SIG-M5 (cell line): ENCODE measurements at places on chromosomes 3 and 15.

DNA sequence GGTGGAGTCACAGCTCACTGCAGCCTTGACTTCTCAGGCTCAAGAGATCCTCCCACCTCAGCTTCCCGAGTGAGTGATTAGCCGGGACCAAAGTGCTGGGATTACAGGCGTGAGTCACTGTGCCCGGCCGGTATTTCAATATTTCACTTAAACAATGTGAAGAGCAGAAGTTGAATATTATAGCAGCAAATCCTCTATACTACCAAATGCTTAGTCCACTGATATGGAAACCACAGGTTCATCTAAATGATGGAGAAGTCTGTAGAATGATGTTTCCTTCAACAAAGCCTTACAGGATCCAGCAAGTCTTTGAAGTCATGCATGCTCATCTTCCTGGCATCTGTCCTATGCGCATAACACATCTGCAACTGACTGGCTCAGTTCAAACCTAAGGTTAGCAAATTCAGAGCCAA lies 20.3 kb upstream of the UACA start:
- DNase-seq, result no peak

GRCh38 chr3:46714728-46715506 lies 2.8 kb downstream of the PRSS50 start:
- no peak for DNase-seq

GRCh38 chr3:195249057-195249770 lies 21.7 kb downstream of the XXYLT1 start:
- DNase-seq, result no peak

GRCh38 chr15:43912208-43912607 lies 85.4 kb downstream of the WDR76 start:
- no peak for DNase-seq

- DNase-seq, result no peak
These were observed 45.4 kb downstream of the LIPC start for GRCh38 chr15:58477170-58477569.

- DNase-seq, result no peak
These were observed 23.9 kb downstream of the ALDH1L1 start for GRCh38 chr3:126156468-126156867.

DNA sequence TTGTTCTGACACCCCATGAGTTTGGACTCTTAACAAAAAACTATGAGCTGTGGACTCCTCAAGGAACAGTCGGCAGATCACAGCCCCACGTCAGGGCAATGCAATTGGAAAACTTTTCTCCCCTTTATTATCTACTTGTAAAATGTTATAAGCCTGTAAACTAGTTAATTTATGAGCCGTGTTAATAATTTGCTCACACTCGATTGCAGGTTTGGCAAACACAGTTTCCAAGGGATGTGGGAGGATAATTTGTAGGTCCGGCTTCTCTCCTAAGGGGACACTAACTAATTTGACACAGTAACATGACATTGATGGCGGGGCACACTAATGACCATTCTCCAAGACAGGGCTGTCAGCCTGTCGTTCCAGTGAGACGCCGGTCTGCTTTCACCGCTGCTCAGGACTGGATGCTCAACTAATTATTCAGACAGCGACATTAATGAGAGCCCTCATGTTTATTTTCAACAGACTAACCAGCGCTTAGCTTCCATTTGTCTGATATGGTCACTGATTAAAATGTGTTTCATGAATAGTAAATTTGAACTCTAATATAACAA lies 222.1 kb downstream of the FOXP1 start:
- DNase-seq, result no peak
